Skin of body (tissue), 3 donors: ENCODE measurements at places on chromosomes 7 and 10.

DNA sequence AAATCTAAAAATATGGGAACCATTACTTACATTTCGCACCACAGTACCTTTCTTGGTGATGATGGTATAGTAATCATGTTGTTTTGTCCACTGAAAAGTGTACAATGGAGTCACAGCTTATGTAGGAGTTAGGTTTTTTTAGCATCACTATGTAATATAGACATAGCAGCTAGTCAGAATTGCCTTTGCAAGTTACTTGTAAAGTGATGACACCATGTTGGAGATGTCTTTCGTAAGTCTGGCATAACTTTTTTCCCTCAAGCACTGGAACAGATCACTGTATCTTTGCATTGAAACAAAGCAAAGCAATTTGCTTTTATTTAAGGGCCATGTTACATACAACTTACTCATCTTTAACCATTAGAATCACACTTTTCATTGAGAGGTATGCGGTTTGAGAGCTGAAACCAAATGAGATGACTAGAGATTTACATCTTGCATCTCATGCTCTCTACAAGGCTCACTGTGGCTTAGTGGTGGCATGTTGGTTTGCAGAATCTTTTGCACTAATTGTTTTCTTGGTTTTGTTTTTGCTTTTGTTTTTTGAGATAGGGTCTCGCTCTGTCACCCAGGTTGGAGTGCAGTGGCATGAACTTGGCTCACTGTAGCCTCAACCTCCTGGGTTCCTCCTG lies 18.3 kb downstream of the UBN2 start:
- DNase-seq, result no peak

DNA sequence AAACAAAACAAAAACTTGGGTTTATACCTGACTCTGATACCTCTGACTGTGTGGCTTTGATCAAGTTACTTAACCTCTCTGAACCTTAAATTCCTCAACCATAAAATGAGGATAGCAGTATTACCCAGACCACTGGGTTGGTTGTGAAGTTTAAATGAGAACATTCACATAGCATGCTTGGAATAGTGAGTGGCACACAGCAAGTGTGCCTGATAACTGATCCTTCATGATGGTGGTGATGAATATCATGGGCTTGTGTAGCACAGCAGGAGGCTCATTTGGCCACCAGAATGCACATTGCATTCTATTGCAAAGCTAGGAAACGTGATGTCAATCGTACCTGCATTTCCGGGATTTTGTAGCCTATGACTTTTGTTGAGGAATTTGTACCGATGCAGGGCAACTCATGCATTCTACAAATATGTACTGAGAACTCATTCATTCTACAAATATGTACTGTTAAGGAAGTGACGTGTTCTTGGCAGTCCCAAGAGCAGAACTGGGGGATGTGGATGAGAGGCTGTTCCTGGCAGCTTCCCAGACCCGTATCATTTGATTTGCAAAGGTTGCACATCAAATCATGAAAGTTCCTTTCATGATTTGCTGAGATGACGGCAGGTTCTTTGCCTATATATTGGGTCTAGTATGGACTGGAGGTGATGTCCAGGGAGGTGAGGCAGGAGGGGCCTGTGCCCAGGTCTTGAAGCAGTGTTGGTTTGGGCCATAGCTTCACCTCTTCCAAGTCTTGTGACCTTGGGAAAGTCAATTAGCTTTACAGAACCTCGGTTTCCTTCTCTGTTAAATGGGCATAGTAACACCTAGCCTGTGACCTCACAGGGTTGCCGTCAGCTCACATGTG lies 94.6 kb upstream of the SMNDC1 start:
- DNase-seq, result peak; percentile 53

- DNase-seq, result no peak
These were observed 71.7 kb downstream of the PPP1R17 start for GRCh38 chr7:31758755-31759154.

- DNase-seq, result no peak
These were observed 77.7 kb downstream of the GRID1 start for GRCh38 chr10:86288695-86289576.

- peak; percentile 28 for DNase-seq
These were observed 67.5 kb upstream of the INSIG1 start for GRCh38 chr7:155230169-155230593.

DNA sequence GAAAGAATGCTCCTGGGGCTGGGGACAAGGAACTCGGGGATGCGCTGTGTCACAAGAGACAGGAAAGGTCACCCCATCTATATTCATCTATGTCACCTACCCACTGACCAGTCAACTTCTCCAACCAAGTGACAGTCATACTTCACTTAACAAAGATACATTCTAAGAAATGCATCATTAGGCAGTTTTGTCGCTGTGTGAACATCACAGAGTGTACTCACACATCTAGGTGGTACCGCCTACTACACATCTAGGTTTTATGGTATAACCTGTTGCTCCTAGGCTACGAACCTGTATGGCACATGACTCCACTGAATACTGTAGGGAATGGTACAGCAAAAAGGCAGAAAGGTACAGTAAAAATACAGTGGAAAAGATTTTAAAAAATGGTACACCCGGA lies 3.8 kb upstream of the ADAM12 start:
- DNase-seq, result no peak

- no peak for DNase-seq
These were observed 22.7 kb downstream of the ZMIZ2 start for GRCh38 chr7:44771358-44771757.

- DNase-seq, result no peak
These were observed 5.0 kb downstream of the CLRN3 start for GRCh38 chr10:127887541-127888415.

DNA sequence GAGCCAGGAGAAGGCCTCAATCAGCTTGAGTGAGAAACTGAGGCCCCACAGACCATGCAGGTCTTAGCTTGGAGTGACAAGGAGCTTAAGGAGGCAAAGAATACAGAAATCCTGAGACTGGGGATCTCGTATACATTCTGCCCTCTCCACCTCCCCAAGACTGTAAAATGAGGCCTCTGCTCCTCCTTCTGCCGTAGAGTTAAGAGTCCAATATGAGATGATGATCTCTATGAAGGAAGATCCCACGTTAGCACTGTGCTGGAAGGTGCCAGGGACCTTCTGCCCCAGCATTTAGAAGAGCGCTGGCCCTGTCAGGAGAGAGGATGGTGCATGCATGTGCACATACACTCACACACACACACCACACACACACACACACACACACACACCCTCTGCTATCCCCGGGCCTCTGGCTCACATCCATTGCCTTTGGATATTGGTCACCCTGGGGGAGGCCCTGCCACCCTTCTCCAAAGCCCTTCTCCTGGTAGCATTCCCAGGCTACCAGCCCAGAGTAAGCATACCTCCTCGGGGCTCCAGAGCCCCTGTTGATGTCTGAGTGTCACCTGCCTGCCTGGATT lies 15.0 kb downstream of the ZCCHC24 start:
- DNase-seq, result no peak

GRCh38 chr10:78212060-78212785 lies 178.6 kb downstream of the RPS24 start:
- DNase-seq, result no peak

- no peak for DNase-seq
These were observed 987 bp upstream of the EXOC6 start for GRCh38 chr10:92847202-92847864.

GRCh38 chr7:21367081-21367480 lies 60.8 kb upstream of the SP4 start:
- no peak for DNase-seq
